CD4-positive, alpha-beta memory T cell (primary cell): ENCODE measurements at places on chromosomes 5 and 9. TPM values are rescaled to one million over a fixed set of nuclear protein-coding genes. Genes with fewer than 3 reads are reported as not detected.
A peak's percentile ranks its signal among the peaks of the same experiment; 100 is the strongest.

Gene RGP1
- 31.8 TPM for total RNA-seq

- peak overlapping the region; percentile 48 for H3K4me3 ChIP-seq
- no peaks in the 10 kb centered on the region for H3K36me3 ChIP-seq
- DNase-seq: no peak
- peak overlapping the region; percentile 64 for H3K27ac ChIP-seq
Measured at GRCh38 chr9:95494022-95494415, 22.8 kb downstream of the PTCH1 start.

DNA sequence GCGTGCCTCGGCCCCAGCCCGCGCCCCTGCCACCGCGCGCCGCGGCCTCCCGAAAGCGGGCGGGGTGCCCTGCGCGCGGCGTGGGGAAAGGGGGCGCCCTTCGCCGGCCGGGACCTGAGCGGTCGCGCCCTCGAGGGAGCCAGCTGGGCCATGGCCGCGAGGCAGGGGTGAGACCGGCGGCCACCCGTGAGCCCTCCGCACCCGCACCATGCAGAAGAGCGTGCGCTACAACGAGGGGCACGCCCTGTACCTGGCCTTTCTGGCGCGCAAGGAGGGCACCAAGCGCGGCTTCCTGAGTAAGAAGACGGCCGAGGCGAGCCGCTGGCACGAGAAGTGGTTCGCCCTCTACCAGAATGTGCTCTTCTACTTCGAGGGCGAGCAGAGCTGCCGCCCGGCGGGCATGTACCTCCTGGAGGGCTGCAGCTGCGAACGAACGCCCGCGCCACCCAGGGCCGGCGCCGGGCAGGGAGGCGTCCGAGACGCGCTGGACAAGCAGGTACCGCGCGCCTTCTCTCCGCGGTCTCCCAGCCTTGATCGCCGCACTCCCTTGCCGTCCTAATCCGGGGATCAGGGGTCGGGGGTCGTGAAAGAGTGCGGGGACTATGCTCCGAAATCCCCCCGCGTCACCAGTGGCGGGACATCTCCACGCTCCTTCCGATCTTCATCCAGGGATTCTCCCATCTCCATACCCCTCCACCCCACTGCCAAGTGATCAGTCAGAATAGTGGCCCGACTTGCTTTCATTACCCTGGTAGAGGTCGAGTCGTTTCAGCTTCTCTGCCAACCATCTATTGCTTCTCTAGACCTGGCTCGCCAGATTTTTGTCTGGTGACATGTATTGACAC lies 590 bp downstream of the RASGRF2 start:
- peaks cover 52% of the 10 kb centered on the region for H3K4me1 ChIP-seq
- H3K27me3 ChIP-seq: no peaks in the 10 kb centered on the region
- no peaks in the 10 kb centered on the region for H3K36me3 ChIP-seq
- H3K27ac ChIP-seq: peak overlapping the region; percentile 44
- peak; percentile 57 for DNase-seq
- peak overlapping the region; percentile 85 for H3K4me3 ChIP-seq

- no peak overlapping the region for H3K27ac ChIP-seq
- no peaks in the 10 kb centered on the region for H3K36me3 ChIP-seq
- H3K4me1 ChIP-seq: no peaks in the 10 kb centered on the region
- no peak overlapping the region for H3K4me3 ChIP-seq
Measured at GRCh38 chr5:176373100-176373818, 8.0 kb downstream of the ARL10 start.

- no peak overlapping the region for H3K27ac ChIP-seq
- H3K36me3 ChIP-seq: no peaks in the 10 kb centered on the region
- no peak overlapping the region for H3K4me3 ChIP-seq
- H3K27me3 ChIP-seq: no peaks in the 10 kb centered on the region
- DNase-seq: no peak
- no peaks in the 10 kb centered on the region for H3K4me1 ChIP-seq
Measured at GRCh38 chr9:101140764-101141163, 112.2 kb downstream of the PLPPR1 start.

- H3K4me1 ChIP-seq: no peaks in the 10 kb centered on the region
- no peak overlapping the region for H3K4me3 ChIP-seq
- no peak for DNase-seq
Measured at GRCh38 chr5:921456-922435, 29.1 kb downstream of the TRIP13 start.

DNA sequence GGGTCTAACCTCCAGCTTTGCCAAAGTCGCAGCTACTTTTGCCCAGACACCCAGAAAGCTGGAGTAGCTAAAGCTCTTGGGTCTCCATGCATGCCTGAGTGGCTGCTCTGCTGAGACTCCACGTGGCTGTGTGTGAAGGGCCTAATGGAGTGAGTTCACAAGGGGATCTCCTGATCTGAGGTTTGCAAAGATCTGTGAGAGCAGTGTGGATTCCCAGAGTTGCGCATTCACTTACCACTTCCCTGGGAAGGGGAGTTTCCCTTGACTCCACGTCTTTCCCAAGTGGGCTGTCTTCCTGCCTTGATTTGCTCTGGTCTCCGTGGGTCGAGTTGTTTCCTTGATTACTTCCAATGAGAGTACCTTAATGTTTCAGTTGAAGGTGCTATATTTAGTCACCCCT lies 17.6 kb upstream of the CDKN2B start:
- no peak for DNase-seq
- H3K27me3 ChIP-seq: no peaks in the 10 kb centered on the region
- H3K4me1 ChIP-seq: no peaks in the 10 kb centered on the region
- H3K27ac ChIP-seq: no peak overlapping the region
- no peak overlapping the region for H3K4me3 ChIP-seq

GRCh38 chr5:91126888-91127287 lies 256.2 kb downstream of the ARRDC3 start:
- H3K4me3 ChIP-seq: no peak overlapping the region
- DNase-seq: no peak
- no peaks in the 10 kb centered on the region for H3K27me3 ChIP-seq
- H3K4me1 ChIP-seq: no peaks in the 10 kb centered on the region

Gene GRIN1
- total RNA-seq: not detected
